ENCODE measurements at places on chromosomes 3 and 15.

- DNase-seq, result no peak
These were observed 20.6 kb downstream of the MYH15 start for GRCh38 chr3:108489776-108490175.

GRCh38 chr3:35936571-35936970 is 297.2 kb downstream of the ARPP21 start:
- no peak for DNase-seq

DNA sequence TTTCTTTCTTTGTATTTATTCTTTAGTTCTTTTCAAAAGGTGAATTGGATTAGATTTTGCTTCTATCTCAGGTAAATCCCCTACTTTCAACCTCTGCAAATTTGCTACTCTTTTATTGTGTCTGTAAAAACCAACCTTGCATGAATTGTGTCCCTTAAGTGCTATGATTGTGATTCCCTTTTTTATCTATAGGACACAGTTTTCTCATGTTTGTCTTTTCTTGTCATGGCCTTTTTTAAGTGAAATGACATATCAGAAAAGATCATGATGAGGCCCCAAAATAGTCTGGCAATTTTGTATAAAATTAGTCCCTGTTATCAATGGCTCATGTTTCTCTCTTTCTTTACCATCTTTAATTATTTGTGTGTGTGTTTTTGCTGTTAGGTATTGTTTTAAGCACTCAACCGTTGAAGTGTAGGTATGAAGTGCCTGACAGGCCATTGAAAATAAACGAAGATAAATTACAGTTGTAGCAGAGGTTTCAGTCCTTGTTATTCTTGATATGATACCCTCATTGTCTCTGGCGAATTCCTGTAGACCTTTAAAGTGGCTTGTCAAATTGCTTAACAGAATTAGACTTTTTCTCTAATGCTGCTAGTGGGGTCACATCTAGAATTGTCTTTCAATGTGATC is 184.3 kb downstream of the UBE2E2 start:
- DNase-seq, result no peak

- DNase-seq, result peak; percentile 32
These were observed 22.6 kb upstream of the CACNA2D2 start for GRCh38 chr3:50525987-50526386.

- DNase-seq, result no peak
These were observed 64.5 kb upstream of the CCR4 start for GRCh38 chr3:32886911-32887310.

GRCh38 chr3:112979244-112979832 is 4.4 kb upstream of the CD200R1 start:
- DNase-seq, result no peak

GRCh38 chr15:67161881-67162280 is 92.6 kb downstream of the AAGAB start:
- DNase-seq, result no peak

GRCh38 chr3:63764511-63764910 is 54.6 kb upstream of the C3orf49 start:
- DNase-seq, result no peak

DNA sequence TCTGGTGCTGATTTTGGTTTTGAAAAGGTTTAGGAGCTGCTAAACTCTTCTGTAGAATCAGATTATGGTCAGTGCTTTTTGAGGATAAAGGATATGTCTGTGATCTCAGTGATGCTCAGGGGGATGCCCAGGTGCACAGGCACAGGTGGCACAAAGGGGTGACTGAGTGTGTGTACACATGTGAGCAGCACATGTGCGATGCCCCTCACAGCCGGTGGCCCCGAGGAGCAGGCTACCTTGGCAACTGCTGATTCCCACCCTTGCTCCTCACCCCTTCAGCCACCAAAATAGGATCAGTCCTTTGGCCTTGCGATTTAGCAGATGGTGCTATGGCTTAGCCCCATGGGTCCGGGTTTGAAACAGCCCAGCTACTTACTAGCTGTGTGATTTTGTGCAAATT is 51.1 kb downstream of the POMGNT2 start:
- DNase-seq, result no peak

- no peak for DNase-seq
These were observed 5.8 kb upstream of the MEX3B start for GRCh38 chr15:82051664-82052063.

DNA sequence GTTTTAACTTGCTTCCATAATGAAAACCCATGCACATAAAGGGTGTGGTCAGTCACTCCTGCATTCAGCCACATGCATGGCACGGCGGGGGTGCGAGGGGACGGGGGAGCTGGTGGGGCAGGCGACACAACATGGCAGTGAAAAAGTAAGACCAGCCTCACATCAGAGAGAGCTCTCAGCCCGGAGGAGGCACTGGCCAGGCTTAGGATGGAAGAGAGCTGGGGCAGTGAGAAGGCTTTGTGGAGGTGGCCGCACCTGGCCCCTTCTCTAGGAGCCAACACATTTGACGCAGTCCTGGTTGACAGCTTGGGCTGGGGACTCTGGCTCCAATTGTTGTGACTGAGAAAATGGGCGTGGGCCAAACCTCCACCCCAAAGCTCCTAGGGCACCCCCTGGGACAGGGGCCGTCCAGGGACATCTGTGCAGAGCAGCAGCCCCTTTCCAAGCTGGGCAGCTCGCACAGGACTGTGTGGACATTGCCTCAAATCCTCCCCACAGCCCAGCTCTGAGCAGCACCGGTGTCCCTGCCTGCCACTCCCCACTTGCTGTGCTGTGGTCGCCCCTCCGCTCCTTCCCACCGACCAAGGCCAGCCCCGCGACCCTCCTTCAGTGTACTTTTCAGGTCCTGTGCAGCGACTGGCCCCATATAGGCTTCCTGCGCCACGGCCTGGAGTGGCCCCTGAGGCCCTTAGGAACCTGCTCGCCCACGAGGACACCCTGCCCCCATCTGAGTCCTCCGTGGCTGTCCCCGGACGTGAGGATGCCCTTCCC is 126.0 kb upstream of the IQSEC1 start:
- DNase-seq, result peak; percentile 9

- no peak for DNase-seq
These were observed 213.5 kb upstream of the CDIN1 start for GRCh38 chr15:36365963-36366362.

- no peak for DNase-seq
These were observed 1233.4 kb downstream of the ROBO2 start for GRCh38 chr3:78273326-78273725.

GRCh38 chr15:80599359-80599758 is 95.8 kb upstream of the ABHD17C start:
- DNase-seq, result no peak

- no peak for DNase-seq
These were observed 264 bp upstream of the CMTM6 start for GRCh38 chr3:32502946-32503286.

Data from activated T-cell treated with anti-CD3 and anti-CD28 coated beads, Interleukin-2, amount 50 U/mL, for 1 hour (primary cell).